ENCODE measurements at places on chromosomes 4 and X.

DNA sequence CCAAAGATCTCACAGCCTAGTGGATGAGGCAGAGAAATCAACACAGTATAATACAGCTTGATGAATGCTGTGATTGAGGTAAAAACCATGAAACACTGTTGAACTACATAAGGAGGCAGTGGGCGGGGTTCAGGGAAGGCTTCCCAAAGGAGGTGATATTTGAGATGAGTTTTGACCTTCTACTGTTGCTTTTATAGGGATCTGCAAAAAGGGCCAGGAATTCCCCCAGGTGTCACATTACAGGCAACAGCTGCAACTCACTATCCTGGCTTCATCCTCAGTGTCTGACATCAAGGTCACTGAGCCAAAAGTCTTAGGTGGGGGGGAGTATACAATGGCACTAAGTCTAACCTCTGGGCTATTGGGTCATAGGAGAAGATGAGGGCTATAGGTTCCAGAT lies 185.7 kb upstream of the NRK start:
- no peak for DNase-seq

DNA sequence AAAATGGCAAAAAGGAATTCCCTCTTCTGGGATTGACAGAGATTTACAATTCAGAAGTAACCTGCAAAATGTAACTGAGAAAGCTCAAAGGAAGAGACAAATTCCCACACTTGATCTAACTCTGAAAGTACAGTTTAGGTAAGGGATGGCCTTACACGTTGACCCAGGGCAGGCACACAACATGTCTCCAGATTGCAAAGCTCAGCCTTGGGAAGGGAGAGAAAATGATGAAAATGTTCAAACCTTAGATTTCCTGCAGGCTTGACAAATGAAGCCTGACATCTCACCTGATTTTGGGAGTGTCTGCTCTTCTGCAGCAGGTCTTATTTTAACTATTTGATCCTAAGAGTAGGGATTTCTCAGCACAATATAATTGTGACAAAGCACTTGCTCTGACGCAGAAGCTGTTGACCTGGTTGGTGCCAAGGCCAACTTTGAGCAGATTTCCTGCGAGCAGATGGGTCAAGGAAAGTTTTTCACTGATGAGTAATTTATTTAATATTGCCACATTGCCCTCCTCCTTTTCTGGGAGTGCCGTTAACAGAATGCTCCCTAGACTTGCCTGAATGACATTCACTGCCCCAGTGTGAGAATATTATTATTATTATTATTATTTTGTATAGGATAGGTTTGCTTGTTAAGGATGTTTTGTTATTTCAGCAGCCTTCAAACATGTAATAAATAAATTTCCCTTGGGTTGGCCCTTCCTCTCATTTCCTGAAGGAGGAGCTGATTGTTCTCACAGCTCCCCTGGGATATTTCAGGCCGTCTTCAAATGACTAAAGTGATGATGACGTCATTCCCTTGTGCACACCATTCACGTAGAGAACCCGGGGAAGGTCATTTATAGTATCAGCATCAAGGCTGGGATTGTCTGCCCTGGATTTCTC lies 157.1 kb downstream of the VEGFC start:
- peak; percentile 49 for DNase-seq

DNA sequence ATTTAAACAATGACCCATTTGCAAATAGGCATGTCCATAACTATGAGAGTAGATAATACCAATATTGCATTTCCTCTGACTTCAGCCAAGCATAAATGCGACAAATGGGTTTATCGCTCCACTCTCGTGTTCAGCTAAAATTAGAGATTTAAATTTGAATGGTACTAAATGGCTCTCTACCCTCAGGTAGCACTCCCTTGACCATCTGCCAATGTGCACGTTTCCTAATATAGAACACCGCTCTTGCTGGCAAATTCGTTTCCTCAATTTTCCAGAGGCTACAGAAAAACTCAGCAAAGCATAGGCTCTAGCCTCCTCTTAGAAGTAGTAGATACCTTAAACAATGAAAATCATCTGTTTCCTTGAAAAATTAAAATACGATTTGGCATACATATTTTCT lies 251.6 kb downstream of the ADGRA3 start:
- no peak for DNase-seq

- no peak for DNase-seq
Measured at GRCh38 chr4:185033950-185034349, 15.7 kb downstream of the HELT start.

- DNase-seq, result peak; percentile 14
Measured at GRCh38 chr4:105548483-105548882, 3.9 kb upstream of the ARHGEF38 start.

DNA sequence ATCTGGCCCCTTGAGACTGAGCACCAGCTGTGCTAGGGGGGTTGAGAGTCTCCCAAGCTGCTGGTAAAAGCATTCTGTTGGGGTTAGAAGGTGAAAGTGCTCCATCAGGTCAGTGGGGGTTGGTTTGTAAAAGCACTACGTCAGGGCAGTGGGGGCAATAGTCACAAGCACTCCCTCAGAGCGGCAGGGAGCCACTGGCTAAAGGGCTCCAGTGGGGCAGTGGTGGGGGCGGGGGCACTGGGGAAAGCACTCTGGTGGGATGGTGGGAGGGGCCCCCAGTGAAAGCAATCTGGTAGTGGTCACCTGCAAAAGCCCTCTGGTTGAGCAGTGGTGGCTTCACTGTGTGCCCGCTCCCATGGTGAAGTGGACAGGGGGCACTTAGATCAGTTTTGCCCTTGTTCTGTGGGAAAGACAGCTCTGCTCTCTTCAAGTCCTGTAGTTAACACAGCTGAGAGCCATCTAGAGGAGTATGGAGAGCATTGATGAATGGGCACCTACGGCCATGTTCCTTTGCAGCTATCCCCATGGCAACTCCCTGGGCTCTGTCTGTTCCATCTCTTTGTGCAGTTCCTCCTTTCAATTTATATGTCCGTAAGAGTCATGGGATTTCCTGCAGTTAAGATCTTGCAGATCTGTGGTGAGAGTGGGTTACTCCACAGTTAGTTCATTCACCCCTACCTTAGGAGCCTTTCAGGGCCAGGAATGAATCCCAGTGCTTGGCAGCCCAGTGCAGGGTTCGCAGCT lies 106.4 kb downstream of the SH3BGRL start:
- no peak for DNase-seq

DNA sequence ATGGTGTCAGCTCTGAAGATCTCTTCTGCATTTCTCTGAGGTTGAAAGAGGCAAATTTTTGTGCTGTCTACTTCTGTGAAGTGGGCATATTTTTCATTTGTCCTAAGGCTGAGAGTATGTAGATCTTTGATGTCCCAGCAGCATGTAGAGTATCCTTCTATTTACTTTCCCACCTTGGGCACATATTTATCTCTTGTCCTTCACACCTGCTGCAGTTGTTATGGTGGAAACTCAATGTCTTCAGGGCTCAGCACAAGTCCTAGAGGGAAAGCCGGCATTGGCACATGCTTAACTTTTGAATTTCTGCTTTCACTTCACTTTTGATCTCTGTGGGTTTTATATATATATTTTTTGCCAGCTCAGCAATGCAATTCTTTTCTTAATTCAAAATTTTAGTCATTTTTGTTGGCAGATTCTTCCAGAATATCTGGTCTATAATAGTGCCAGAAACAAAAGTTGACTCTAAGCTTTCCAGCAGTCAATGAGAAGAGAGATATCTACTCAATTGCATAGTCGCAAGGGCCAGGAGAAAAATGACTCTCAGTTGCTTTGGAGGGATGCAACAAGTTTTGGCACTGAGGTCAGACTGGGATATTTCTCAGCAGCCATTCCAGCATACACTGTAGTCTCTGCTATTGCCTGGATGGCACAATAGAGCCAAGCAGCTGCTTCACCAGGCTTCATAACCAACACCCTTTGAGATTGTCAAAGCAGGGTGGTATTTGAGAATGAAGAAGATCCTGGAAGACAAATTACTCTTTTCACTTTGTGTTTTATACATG lies 127.8 kb upstream of the FAT1 start:
- DNase-seq, result no peak

DNA sequence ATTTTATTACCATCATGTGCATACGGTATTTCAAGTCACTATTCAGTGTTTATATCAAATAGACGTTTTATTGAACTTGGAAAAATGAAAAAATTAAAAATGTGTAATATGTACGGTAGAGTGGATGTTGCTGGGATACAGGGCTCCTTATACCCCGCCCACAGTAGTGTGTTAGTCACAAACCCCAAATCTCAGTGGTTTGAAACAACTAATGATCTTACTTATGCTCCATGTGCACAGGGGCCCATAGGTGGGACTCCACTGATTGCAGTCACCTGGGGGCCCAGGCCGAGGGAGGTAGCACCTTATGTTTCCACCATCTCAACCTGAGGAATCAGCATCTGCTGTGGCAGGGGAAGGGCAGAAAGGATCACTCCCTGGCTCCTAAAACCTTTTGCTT lies 18.1 kb downstream of the LSM6 start:
- DNase-seq, result no peak

DNA sequence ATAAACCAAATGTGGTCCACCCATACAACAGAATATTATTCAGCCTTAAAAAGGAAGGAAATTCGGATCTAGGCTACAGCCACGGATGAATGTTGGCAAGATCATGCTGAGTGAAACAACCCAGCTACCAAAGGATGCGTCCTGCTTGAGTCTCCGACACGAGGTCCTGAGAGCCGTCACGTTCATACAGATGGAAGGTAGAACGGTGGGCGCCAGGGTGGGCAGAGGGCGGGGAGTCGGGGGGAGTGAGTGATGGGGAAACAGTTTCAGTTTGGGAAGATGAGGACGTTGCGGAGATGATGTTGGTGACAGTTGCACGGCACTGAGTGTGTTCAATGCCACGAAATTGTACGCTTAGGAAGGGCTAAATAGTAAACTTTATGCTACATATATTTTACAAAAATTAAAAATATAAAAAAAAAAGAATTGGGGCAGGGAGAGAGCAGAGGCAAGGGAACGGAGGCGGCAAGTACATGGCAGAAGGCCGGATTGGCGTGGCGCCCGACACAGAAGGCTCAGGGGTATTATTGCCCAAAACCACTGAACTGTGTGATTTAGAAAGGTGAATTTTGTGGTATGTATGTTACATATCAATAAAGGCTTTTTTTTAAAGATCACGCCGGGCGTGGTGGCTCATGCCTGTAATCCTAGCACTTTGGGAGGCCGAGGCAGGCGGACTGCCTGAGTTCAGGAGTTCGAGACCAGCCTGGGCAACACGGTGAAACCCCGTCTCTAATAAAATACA lies 14.8 kb upstream of the MXD4 start:
- no peak for DNase-seq

GRCh38 chr4:20256381-20256881 lies 4.7 kb downstream of the SLIT2 start:
- DNase-seq, result no peak

DNA sequence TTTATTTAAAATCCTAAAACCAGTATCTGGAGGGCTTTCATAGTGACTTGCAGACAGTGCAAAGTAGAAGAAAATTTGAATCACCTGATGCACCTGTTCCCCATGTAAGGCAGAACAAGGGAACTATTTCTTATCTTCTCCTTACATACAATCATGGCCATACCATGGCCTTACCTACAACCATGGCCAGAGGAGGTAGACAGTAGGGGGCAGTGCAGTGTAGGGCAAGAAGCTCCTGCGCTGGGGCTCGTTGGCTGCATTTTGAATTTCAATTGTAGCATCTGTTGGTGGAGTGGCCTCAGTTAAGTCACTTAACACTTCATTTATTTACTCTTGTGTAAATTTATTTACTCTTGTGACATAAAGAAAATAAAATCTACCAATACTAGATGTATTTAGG lies 33.0 kb downstream of the GALNTL6 start:
- DNase-seq, result peak; percentile 29

- DNase-seq, result no peak
Measured at GRCh38 chrX:43880425-43880824, 1.8 kb downstream of the MAOB start.

Measured in RKO (cell line).